ENCODE measurements at places on chromosomes 5 and 9.

DNA sequence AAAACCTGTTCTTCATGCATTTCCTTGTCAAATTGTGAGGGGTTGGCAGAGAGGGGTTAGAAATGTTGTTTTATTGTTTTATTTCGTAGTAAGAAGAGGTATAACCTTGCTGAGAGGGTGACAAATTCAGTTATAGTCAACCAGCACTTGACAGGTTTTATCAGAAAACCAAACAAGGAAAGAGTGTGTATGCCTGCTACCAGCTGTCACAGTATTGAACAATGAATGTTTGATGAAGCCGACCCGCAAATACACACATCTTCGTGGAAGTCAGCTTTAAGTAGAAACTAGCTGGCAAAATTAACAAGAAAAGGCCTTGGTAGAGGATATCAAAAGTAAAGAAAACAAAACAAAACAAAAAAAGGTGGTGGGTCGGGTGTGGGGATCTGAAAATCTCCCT lies 214.6 kb upstream of the TLE4 start:
- DNase-seq: no peak

DNA sequence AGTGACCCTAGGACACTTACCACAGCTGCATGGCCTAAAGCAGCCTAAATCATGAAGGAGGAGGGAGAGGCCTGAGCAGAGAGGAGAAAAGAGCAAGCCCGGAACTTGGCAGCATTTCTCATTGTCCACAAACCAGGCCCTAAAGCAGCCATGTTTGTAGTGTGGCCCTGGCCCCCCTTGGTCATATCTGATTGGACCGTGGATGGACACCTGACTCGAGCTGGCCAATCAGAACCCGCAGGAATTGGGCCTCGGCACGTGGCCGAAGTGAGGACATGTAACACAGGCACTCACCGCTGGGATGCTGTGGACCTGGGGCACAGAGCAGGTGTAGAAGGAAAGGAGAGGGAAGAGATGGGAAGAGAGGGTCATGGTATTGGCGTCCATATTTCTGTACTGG lies 56.9 kb downstream of the ASS1 start:
- no peak for DNase-seq

DNA sequence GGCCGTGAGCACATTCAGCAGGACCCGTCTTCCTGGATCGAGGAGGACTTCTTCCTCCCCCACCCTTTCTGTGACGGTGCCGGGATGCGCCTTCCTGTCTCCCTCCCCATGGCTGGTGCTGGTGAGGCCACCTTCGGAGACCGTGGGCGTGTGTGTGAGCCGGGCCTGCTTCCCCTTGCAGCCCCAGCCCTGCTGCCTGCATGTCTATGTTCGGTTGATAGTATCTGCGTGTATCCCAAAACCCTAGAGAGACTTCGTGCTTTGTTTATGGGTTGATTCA lies 12.8 kb downstream of the CEP72 start:
- DNase-seq: no peak

- no peak for DNase-seq
Measured at GRCh38 chr5:75389430-75389829, 52.4 kb downstream of the HMGCR start.

- peak; percentile 5 for DNase-seq
Measured at GRCh38 chr5:107618242-107618641, 52.5 kb downstream of the EFNA5 start.

- DNase-seq: no peak
Measured at GRCh38 chr5:128536254-128537220, 1.5 kb downstream of the FBN2 start.

GRCh38 chr5:108625654-108626053 lies 122.0 kb upstream of the FER start:
- DNase-seq: no peak

- no peak for DNase-seq
Measured at GRCh38 chr5:9025942-9026341, 519.9 kb downstream of the SEMA5A start.

GRCh38 chr5:1376981-1377380 lies 32.1 kb upstream of the CLPTM1L start:
- peak; percentile 96 for DNase-seq

- no peak for DNase-seq
Measured at GRCh38 chr5:169412831-169413230, 111.9 kb upstream of the SLIT3 start.

DNA sequence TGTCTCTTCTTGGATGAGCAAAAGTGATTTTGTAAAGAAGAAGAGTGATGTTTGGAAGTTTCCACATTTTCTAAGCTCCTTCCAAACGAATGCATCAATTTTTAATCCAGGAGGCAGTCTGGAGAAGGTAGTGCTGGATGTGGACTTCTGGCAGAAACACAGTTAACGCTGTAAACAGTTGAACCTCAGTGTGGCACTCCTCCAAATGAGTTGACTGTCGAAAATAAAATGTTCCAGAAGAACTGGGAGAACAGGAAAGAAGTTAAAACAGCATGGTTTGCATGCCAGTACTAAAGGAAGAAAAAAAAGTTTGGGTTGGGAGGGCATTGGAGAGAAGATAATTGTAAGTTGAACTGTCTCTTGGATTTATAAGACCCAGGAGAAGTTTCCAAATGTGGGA lies 6.5 kb downstream of the ZNF462 start:
- no peak for DNase-seq

- DNase-seq: no peak
Measured at GRCh38 chr5:36703245-36703860, 96.9 kb downstream of the SLC1A3 start.

DNA sequence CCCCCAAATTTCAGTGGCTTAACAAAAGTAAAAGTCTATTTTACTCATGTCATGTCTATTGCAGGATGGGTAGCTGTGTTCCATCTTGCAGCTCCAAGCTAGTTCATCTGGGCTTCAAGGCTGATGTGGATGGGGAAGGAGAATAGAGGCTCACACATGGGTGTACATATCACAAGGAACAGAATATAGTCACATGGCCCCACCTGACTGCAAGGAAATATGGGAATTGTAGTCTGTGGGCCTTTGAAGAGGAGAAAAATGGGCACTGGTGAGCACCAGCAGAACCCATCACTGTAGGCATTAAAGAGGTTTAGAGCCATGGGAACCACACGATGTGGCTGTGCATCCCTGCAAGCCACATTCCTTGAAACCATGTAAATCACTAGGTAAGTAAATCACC lies 17.9 kb upstream of the TRIO start:
- DNase-seq: no peak

- no peak for DNase-seq
Measured at GRCh38 chr5:179852993-179853547, 5.5 kb downstream of the MRNIP start.

DNA sequence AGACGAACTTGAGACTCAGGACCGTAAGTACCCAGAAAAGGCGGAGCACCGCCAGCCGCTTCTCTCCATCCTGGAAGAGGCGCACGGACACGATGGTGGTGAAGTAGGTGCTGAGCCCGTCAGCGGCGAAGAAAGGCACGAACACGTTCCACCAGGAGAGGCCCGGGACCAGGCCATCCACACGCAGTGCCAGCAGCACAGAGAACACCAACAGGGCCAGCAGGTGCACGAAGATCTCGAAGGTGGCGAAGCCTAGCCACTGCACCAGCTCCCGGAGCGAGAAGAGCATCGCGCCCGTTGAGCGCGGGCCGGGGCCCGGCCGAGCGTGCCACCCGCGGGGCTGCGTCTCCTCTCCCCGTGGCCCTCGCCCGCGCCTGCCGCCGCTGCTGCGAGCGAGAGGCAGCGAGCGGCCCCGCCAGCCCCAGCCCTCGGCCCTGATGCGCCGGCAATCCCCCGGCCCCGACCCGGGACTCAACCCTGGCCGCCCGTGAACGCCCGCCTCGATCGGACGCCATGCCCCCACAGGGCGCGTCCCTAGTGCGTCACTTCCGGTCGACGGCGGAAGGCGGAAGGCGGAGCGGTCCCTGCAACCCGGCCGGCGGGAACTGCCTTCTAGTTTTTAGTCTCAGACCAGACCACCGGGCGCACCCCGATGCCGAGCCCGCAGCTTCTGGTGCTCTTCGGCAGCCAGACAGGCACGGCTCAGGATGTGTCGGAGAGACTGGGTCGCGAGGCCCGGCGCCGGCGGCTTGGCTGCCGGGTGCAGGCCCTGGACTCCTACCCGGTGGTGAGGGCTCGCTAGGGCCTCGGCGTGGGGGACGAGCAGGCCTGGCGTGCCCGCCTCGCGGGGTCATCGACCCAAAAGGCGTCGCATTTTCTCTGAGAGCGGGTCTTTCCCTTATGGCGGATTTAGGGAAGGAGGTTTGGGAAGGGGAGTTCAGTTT lies at the start of the genes NDOR1 and TMEM203:
Gene NDOR1 (plus strand): TSS at position 575 of the 944 bp plus-strand sequence. CDS start 78 bp downstream, at position 653.
Gene TMEM203 (minus strand): TSS at position 523 of the 944 bp plus-strand sequence. CDS start 234 bp downstream, at position 289.
- peak; percentile 73 for DNase-seq

- no peak for DNase-seq
Measured at GRCh38 chr5:66933066-66933465, 263.5 kb downstream of the CD180 start.

DNA sequence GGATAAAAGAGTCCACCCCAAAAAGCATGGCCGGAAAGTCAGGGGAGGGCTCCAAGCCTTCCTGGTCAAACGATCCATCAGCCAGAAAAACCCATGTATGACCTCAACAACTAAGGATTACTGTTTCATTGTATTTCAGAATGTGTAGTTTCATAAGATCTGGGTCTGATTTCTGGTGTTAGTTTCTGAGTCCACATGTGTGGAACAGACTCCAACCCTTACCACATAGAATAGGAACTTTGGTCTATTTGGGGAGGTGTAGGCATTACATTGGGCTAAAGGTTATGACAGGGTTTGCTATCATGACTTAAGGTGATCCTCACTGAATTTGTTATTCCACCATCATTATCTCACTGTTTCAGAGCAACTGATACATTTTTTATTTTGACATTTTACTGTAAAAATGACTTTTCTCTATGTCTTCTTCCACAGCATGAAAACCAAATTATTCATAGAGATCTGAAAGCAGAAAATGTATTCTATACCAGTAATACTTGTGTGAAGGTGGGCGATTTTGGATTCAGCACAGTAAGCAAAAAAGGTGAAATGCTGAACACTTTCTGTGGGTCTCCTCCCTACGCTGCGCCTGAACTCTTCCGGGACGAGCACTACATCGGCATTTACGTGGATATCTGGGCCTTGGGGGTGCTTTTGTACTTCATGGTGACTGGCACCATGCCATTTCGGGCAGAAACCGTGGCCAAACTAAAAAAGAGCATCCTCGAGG lies 33.5 kb downstream of the HMGCS1 start:
- no peak for DNase-seq

Measured in NCI-H446 (cell line).